ENCODE measurements at places on chromosomes 3 and 15.

DNA sequence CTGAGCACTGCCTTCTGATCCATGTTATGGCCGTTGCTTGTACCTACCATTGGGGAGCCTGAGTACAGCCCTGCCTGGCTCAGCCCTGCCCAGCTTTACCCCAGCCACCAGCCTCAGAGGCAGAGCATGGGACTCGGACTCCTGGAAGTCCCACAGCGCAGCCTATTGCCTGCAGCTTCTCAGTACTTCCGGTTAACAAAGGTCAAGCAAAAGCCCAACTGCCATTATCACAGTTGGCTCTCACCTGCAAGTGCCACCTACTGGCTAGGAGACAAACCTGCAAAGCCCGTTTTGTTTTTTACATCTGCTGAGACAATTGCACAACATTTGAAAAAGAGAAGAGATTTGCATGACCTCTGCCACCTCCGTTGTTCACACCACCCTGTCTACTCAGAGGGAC lies 1081.7 kb downstream of the NAALADL2 start:
- DNase-seq: peak; percentile 57

DNA sequence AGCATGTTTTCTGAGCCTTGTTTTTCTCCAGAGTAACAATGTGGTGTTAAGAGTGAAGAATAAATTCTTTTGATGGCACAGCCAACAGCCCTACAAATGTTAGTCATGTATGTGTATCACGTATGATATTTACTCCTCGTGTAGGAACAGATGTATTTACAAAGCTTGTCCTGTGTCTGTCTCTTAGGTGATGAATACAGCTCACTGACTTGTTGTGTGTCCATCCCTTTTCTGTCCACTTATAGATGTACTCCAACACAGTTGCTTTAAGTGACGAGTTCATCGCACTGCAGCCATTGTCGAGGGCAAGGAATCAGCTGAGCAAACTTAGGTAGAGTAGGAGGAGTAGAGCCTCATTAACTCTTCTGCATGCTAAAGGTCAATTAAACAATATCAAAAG lies 78.1 kb downstream of the DCUN1D1 start:
- DNase-seq: no peak

DNA sequence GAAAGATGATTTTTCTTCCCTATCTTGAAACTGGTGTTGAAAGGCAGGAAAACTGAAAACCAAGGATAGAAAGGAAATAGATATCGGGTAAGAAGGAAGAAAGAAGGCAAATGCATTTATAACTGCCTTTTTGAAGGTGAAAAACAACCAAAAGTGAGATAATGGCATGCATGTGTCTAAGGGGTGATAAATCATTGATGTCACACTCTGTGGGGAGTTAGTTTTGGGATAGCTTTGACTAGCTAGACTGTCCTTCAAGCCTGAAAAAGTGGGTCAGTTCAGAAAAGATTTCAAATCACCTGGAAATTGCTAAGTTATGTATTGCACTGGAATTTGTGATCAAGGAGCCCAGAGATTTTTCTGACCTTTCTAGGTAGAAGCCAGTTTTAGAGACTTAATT lies 142.2 kb upstream of the UMPS start:
- DNase-seq: no peak

DNA sequence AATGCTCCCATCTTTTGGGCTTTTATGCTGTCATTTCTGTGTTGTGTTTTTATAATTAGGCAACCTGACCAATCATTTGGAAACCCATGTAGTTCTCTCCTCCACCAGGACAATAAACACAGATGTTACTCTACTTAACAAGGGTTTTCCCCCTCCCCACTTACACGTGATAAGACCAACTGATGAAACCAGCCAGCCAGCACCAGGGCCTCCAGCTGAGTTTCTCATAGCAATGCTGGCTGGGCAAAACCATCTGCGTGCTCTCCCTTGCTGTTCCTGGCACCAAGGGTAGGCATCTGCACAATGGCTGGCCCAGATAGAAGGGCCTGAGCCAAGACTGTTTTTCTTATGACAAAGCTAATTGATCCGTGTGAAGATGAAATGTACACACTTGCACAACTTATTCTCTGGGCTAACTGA lies 310.4 kb downstream of the PLCL2 start:
- DNase-seq: peak; percentile 74

- no peak for DNase-seq
Measured at GRCh38 chr15:78620021-78620526, 722 bp downstream of the CHRNA3 start.
